ENCODE measurements at places on chromosomes 11 and 22. TPM values are rescaled to one million over a fixed set of nuclear protein-coding genes. Genes with fewer than 3 reads are reported as not detected.

The ARHGEF17 gene
- polyA plus RNA-seq: 61.4 TPM

The WT1 gene
- 4.6 TPM for polyA plus RNA-seq

The C11orf86 gene
- 16.0 TPM for polyA plus RNA-seq

The ADORA2A gene
- 10.9 TPM for polyA plus RNA-seq

The ART1 gene
- not detected for polyA plus RNA-seq

The NEFH gene
- 5.6 TPM for polyA plus RNA-seq

The CST6 gene
- polyA plus RNA-seq: 1.7 TPM

The FIBP gene
- polyA plus RNA-seq: 59.9 TPM

The MS4A6E gene
- not detected for polyA plus RNA-seq

The RBMXL2 gene
- polyA plus RNA-seq: 0.45 TPM

The GNAZ gene
- 4.6 TPM for polyA plus RNA-seq

The CARD16 gene
- 25.6 TPM for polyA plus RNA-seq

The YIF1A gene
- polyA plus RNA-seq: 102 TPM

The COX8A gene
- polyA plus RNA-seq: 331 TPM

The TBX10 gene
- polyA plus RNA-seq: 4.9 TPM

The RRM1 gene
- 48.2 TPM for polyA plus RNA-seq

The FOLR3 gene
- polyA plus RNA-seq: 0.36 TPM

The WNT7B gene
- polyA plus RNA-seq: 0.33 TPM

The TMEM25 gene
- polyA plus RNA-seq: 57.8 TPM

The ALDH3B2 gene
- polyA plus RNA-seq: not detected

The RTN4RL2 gene
- 0.60 TPM for polyA plus RNA-seq

The MRPL11 gene
- polyA plus RNA-seq: 69.5 TPM

The OAF gene
- 195 TPM for polyA plus RNA-seq

The ZNF70 gene
- polyA plus RNA-seq: 4.0 TPM

The OR2D2 gene
- not detected for polyA plus RNA-seq

The LRP4 gene
- 15.6 TPM for polyA plus RNA-seq

The INPP5J gene
- 15.1 TPM for polyA plus RNA-seq

The SHISA8 gene
- polyA plus RNA-seq: 0.10 TPM

The TRIM66 gene
- 7.2 TPM for polyA plus RNA-seq

The FAM227A gene
- polyA plus RNA-seq: 1.4 TPM

The SCARF2 gene
- 5.3 TPM for polyA plus RNA-seq

The FZD4 gene
- polyA plus RNA-seq: 7.2 TPM

The KCNJ1 gene
- polyA plus RNA-seq: not detected

The APOL5 gene
- 0.03 TPM for polyA plus RNA-seq

Measured in large intestine (tissue), 12 donors.